ENCODE measurements at places on chromosomes 1 and 21.

- DNase-seq: peak; percentile 74
These were observed 3.3 kb upstream of the HES5 start for GRCh38 chr1:2533365-2533764.

DNA sequence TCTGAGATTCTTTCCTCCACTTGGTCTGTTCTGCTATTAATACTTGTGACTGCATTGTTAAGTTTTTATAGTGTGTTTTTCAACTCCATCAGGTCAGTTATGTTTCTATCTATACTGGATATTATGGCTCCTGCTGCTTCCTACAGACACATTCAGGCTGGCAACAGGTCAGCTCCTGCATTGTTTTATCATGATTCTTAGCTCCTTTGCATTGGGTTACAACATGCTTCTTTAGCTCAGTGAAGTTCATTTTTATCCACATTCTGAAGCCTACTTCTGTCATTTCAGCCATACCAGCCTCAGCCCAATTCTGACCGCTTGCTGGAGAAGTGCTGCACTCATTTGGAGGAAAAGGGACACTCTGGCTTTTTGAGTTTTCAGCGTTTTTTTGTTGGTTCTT lies 37.3 kb upstream of the F3 start:
- DNase-seq: peak; percentile 67

GRCh38 chr1:47031059-47031458 lies 7.6 kb downstream of the CYP4X1 start:
- peak; percentile 7 for DNase-seq

- DNase-seq: peak; percentile 50
These were observed 55.7 kb downstream of the XCL2 start for GRCh38 chr1:168488138-168488537.

- DNase-seq: no peak
These were observed 47.5 kb upstream of the SLC19A1 start for GRCh38 chr21:45589686-45590245.

GRCh38 chr1:180611016-180611930 lies 20.5 kb upstream of the XPR1 start:
- DNase-seq: peak; percentile 56

- no peak for DNase-seq
These were observed 39.3 kb downstream of the PDE9A start for GRCh38 chr21:42692688-42693087.

- DNase-seq: no peak
These were observed 8.9 kb upstream of the ADORA3 start for GRCh38 chr1:111512132-111512889.

DNA sequence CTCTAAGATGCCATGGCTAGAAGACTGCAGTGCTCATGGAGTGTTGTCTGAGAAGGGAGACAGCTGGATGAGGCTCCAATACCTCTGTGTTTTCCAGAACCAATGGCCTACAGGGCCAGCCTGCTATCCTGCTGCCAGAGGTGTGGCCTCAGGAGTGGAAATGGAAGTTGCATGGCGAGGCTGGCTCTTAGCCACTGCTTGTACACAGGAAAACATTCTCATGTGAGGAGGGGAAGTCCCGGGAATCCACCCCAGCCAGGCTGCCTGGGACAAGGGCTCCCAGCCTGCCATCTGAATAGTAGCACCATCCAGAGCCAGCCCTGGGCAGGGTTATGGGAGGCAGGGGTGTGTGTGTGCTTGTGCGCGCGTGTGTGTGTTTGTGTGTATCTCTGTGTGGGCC lies 56.5 kb downstream of the SDC3 start:
- DNase-seq: no peak

DNA sequence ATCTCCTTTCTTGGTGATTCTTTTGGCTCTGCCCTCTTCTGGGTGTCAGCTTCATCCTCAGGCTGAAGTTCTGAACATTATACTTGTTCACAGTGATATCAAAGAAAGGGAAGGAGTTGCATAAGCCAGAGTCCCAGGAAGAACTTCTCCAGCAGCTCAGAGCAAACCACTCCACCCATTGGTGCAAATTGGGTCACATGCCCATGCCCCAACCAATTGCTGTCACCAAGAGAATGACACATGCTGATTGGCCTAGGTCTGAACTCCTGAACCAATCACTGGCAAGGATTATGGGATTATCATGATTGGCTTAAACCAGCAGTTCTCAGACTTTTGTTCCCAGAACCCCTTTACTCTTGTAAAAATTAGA lies 256.5 kb upstream of the TMEM51 start:
- DNase-seq: peak; percentile 21

GRCh38 chr1:154720328-154721297 lies 112.6 kb upstream of the ADAR start:
- DNase-seq: no peak

GRCh38 chr1:203273206-203273868 lies 32.0 kb upstream of the BTG2 start:
- DNase-seq: peak; percentile 79

DNA sequence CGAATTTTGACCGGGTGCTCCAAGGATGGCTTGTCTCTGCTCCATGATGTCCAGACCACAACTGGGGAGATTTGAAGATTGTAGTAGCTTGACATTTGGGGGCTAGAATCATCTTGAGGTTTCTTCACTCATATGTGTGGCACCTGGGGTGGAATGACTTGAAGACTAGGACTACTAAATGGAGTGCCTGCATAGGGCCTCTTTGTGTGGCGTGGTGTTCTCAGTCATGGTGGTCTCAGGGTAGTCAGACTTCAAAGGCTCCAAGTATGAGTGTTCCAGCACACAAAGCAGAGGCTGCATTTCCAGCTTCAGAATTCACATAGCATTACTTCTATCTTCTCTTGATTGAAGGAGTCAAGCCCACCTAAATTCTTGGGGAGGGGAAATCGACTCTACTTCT lies 16.8 kb downstream of the ATF6 start:
- DNase-seq: no peak

DNA sequence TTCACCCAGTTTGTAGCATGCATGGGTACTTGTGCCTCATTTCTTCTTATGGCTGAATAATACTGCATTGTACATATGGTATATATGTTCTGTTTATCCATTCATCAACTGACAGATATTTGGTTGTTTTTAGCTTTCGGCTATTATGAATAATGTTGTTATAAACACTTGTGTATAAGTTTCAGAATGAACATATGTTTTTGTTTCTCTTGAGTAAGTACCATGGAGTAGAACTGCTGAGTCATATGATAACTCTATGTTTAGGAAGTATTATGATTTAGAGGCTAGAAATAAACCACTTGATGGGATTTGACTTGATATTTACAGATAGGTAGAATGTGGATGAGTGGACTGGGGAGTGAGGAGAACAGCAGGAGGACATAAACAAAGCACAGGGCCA lies 48.6 kb downstream of the WNT2B start:
- no peak for DNase-seq

DNA sequence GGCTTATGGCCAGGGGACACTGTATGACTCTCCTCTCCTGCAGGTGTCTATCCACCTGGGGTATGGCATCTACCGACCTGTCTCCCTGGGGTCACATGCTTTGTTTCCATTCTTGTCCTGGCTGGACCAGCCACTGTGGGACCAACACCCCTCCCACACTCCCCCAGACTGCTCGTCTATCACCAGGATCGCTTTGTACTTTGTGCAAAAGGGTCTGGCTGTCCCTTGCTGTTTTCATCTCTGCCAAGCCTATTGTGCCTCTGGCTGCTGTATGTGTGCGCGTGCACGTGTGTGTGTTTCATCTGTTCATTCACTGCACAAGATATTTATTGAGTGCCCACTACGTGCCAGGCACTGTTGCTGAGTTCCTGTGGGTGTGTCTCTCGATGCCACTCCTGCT lies 25.5 kb downstream of the ETNK2 start:
- DNase-seq: no peak

GRCh38 chr1:106961646-106962045 lies 94.8 kb upstream of the PRMT6 start:
- no peak for DNase-seq

DNA sequence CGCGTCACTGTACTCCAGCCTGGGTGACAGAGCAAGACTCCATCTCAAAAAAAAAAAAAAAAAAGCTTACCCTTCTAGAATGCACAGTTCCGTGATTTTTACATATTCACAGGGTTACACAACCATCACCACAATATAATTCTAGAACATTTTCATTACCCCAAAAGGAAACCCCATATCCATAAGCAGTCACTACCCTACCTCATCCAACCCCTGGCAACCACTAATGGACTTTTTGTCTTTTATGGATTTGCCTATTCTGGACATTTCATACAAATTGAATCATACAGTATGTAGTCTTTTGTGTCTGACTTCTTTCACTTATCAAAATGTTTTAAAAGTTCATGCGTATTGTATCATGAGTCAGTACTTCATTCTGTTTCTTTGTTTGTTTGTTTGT lies 22.8 kb downstream of the SYF2 start:
- DNase-seq: no peak

DNA sequence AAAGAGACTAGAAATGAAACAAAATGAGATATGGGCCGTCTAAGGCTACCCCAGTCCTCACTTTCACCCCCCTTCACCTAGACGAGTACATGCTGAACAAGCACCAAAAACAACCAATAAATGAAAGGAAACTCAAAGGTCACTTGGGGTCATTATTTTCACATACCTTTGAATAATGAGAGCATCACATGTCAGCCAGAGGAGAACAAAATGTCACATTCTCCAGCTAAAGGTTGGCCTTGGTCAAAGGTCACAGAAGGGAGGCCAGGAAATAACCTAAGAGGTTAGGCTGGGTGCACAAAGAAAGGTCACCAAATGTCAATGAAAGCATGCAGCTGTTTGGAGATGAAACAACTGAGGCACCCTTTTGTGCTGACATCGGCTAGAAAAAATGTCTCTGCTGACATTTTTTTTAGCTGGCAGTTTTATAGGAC lies 288.7 kb upstream of the USP25 start:
- DNase-seq: no peak

- DNase-seq: no peak
These were observed 5.8 kb downstream of the ATP5PB start for GRCh38 chr1:111454859-111455641.

Measured in fibroblast of skin of right biceps (primary cell).